Fibroblast of skin of right biceps (primary cell): ENCODE measurements at places on chromosomes 2 and 18.

DNA sequence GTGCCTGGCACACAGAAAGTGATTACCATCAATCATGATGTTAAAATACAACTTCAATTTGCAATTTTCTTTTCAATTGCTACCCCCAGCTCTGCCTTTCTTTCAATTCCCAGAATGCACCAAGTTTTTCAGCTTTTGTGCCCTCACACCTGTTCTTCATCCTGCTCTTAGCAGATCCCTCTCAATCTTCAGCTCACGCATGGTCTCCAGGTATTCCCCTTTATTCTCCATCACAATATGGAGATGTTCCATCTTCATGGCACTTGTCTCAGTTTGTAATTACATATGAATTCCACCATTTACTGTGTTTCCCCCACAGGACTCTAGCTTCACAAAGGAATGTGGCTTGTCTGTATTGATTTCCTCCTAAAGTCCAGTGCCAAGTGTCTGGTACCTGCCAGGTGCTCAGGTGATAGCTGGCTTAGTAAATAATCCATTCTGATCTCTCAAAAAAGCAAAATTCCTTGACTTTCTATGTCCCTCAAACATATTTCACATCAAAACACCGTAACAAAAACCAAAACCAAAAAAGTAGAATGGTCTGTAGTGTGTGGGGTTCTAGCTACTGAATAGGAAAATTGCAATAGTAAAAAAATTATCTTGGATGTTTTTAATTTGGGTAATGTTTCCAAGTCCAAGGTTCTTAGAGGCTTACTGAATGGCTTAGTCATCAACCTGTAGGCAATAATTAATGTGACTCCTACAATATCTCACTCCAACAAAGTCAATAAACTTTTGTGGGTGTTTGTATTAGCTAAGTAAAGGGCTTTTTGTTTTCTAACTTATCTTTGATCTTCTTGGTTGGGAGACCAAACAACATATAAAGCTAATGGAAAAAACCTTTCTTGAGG lies 2.9 kb upstream of the INSIG2 start:
- no peak for DNase-seq

GRCh38 chr2:74418312-74418711 lies 3.1 kb downstream of the C2orf81 start:
- no peak for DNase-seq

- peak; percentile 19 for DNase-seq
Observed at GRCh38 chr2:138474100-138474825, 27.3 kb upstream of the SPOPL start.

DNA sequence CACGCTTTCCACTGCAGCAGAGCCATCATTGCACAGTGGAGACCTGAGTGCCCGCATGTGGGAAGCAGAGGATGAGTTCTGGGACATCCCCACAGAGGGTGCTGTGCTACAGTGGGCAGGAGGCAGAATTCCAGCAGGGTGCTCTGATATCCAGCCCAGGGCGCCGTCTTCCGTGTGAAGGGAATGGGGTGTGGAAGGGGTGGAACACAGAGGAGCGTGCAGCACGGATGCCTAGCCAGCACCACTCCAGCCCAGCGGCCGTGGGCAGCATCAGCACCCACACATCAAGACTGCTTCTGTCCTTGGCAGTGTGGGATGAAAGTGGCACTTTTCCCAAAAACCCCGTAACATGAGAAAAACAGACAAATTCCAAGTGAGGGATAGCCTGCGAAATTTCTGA lies 134.3 kb downstream of the ZNF236 start:
- no peak for DNase-seq

- no peak for DNase-seq
Observed at GRCh38 chr18:9765501-9765900, 57.4 kb downstream of the RAB31 start.

DNA sequence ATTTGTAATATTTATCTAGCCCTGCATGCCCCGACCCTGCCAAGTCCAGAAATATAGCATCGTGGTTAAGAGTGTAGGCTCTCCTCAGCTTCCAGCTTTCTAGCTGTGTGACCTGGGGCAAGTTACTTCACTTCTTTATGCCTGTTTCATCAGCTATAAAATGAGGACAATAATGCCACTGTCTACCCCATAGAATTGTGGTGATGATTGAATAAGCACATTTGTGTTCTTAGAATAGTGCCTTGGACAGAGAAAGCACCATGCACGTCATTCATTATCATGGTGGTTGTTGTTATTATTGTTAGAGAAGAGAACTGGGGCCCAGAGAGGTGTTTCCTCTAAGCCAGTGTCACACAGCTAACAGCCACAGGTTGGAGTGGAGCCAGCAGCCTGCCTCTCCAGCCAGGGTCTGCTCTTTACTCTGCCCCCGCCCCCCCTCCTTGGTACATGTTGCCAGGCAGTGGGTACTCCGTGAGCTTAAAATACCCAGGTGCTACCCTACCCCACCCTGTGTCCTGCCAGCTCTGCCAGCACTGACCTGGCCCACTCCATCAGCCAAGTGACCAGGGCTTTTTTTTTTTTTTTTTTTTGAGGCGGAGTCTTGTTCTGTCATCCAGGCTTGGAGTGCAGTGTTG lies 202.1 kb downstream of the CTIF start:
- no peak for DNase-seq

GRCh38 chr2:43356774-43357173 lies 130.4 kb upstream of the ZFP36L2 start:
- peak; percentile 76 for DNase-seq

DNA sequence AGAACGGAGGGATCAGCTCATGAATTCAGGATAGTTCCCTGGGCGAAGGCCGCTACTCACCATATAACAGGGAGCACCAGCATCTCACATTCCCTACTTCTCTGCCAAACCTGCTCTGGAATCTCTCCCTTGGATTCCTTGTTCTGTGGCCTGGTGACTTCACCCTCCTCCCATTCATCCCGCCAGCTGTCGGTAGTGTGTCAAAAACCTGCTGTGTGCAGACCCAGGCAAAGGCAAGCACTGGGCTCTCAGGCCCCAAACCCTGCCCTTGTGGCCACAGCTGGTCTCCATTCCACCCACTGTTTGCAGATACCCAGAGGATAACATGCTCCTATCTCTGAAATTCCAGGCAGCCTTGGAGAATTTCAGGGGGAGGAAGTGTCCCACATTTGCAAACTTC lies 151.6 kb downstream of the CAPN13 start:
- DNase-seq = peak; percentile 54

GRCh38 chr2:162337868-162338267 lies 6.1 kb upstream of the GCA start:
- no peak for DNase-seq

GRCh38 chr2:236882930-236883329 lies 202.8 kb upstream of the COPS8 start:
- no peak for DNase-seq

DNA sequence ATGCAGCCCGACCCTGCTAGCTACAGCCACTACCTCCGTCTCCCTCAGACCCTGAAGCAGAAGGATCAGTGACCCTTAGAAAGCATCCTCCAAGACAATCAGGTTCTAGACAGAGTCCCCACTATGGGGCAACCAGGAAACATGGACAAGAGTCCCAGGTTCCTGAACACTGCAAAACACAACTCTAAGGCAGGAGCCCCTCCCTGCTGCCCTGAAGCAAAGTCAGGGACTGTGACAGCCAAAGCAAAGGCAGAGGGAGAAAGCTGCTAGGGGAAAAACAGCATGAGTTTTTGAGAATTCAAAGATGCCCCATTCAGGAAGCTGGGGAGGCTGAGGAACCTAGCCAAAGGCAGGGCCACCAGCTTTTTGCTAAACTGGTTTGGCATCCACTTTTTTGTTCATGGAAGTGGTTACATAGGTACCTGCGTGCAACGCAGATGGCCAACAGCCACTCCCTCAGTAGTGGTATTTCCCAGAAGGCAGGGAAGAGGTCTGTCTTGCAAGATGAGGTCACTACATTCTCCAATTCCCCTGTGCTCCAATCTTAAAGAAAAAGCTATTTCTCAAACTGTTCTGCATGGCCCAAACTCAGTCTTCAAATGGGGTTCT lies 33.2 kb downstream of the MYO5B start:
- DNase-seq = no peak

DNA sequence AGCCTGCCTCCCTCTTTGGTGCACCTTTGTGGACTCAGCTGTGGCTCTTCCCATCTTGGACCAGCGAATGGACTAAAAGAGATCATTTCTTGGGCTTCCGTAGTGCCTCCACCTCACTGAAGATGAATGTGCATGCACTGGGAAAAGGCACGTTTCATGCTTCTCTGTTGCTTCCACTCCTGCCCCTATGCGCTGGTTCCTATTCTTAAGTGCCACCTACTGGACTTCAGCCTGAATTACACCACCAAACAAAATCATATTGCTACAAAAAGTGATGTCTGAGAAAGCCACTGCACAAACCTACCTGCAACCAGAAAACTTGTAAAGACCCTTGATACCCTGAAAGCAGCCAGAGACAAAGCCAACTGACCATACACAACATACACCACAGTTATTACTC lies 695.6 kb downstream of the TSN start:
- DNase-seq = peak; percentile 10

- DNase-seq = peak; percentile 15
Observed at GRCh38 chr2:179842498-179843153, 18.8 kb downstream of the ZNF385B start.

DNA sequence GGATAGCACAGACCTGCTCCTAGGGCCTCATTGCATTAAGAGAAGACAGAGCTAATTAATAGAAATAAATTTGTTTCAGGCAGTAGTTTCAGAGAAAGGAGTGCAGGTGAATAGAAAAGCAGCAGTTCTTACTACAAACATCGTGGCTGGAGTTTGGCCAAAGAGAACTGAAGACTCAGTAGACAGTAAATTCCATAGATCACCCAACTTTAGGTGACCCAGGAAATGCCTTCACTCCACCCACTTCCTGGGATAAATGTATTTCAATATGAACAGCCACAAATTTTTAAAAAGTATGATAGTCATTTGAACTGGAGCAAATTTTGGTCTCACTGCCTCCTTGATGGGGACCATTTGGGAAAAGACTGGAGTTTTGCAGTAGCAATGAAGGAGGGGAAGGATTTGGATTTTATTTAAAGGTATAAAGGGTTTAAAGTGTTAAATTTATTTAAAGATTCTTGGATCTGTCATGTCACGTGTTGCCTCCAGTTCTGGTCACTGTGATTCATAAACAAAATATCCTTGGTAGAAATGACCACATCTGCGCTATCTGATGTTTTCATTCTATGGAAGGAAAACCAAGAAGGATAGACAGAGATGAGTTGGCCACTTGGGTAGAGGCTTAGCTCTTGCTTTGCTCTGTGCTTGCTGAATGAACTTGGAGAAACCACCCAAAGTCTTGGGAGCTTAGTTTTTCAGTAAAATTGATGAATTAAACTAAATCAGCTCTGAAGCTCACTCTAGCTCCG lies 390.2 kb downstream of the THSD7B start:
- DNase-seq = peak; percentile 61

DNA sequence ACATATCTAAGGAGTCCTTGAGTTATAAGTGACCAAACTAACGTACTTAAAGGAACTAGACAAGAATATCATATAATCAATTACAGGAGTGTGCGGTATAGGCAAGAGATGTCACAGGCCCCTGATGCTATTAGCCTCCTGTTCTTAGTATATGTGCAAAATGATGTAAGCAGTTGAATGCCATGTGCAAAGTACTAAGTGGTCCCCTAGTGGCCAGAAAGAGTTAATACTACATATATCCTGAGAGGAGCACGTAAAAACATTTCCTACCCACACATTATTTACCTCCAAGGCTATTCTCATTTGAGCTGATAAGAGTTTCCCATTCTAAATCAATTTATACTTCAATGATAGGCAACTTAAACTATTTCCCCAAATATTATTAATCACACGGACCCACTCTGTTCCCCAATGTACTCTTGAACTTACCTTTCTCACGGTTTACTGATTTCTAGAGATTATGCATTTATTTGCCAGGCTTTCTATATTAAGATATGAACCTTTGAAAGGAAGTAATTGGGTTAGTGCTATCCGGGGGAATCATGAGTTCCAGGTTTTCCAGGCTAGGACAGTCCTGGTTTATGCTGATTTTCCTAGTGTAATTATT lies 158.0 kb upstream of the KLHL14 start:
- DNase-seq = peak; percentile 51

- no peak for DNase-seq
Observed at GRCh38 chr2:216541505-216541904, 42.9 kb downstream of the RPL37A start.

GRCh38 chr2:134988994-134989605 lies 58.1 kb downstream of the MAP3K19 start:
- peak; percentile 11 for DNase-seq

DNA sequence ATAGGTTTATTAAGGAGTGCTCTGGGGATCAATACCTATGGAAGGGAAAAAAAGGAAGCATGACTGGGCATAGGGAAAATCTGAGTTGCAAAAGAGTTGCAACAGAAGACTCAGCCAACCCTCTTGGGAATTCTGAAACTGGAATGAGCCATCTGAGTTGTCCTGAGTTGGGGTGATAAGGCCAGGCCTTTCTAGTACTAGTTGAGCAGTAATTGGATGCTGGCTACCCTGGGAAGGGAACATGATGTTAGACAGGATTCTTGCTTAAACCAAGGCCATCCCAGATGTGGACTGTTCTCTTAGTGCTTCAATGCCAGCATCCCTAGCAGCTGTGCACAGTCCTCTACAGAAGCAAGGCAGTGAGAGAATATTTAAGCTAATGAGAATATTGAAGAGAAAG lies 348.8 kb upstream of the GULP1 start:
- peak; percentile 17 for DNase-seq

- no peak for DNase-seq
Observed at GRCh38 chr2:97983698-97984097, 12.1 kb downstream of the TMEM131 start.

GRCh38 chr2:29808321-29808720 lies 113.1 kb downstream of the ALK start:
- no peak for DNase-seq

DNA sequence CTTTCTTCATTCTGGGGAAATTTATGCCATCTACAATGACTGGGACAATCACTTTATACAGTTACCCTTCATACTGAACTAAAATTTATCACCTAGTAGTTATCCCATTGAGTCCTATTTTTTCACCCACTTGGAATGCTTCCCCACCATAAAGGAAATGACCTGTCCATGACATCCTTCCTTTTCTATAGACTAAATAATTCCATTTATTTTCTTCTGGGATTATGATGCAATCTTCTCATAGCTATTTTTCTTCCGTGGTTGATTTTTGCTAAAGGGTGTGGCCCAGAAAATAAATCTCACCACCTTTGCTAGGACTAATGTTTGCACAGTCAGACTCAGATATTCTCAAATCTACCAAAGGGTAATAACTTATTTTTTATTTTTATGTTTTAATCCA lies 186.1 kb upstream of the NRXN1 start:
- peak; percentile 29 for DNase-seq

- no peak for DNase-seq
Observed at GRCh38 chr2:120905824-120906571, 170.3 kb downstream of the GLI2 start.

DNA sequence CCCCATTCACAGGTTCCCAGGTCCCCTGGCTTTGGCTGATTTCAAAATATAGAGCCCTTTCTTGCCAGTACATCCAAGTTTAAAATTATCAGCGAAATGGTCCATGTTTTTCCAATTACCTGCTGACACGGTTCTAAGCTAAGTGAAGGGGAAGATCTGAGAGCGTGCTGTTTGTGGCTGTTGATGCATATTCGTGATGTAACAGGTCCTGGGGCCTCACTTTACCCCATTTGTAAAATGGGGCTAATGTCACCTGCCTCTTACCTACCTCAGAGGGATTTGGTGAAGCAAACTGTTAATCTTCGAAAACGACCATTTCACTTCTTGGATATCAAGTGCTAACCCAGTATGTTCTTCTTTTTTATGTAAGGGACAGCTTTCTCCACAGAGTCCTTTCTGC lies 33.0 kb downstream of the SLC1A4 start:
- no peak for DNase-seq
